ENCODE measurements at places on chromosomes 13 and 19.

- DNase-seq, result no peak
Observed at GRCh38 chr19:5321851-5322681, 18.5 kb downstream of the PTPRS start.

GRCh38 chr19:48174445-48175030, 4.1 kb downstream of the ZSWIM9 start:
- no peak for DNase-seq

- no peak for DNase-seq
Observed at GRCh38 chr13:52085421-52085820, 43.5 kb downstream of the NEK5 start.

GRCh38 chr13:46861959-46862358, 34.9 kb downstream of the HTR2A start:
- DNase-seq, result no peak

GRCh38 chr13:66402066-66402465, 828.1 kb downstream of the PCDH9 start:
- no peak for DNase-seq

GRCh38 chr13:26604784-26605545, 47.5 kb downstream of the WASF3 start:
- no peak for DNase-seq

DNA sequence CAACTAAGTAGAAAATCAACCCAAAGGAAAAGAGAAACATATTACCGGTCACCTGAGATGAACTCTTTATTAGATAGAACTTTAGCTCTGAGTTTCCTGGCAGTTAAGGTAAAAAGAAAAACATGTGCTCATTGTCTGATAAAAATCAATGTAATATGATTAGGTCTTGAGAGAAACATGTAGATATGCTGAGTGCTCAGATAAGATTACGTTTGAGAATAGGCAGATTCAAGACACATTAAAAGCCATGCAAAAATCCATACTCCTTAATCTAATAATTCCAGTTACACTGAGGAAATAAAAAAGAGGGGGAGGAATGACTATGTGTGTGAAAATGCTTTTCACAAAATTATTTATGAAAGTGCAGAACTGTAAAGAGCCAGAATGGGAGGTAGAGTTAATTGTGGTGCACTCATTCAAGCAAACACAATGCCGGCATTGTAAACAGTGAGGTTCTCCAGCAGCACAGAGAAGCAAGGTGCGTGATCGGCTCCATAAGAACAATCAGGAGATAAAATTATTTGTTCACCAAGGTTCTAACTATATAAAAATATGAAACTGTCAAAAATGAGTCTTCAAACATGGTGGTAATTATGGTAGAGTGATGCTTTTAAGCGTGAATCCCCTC, 88.8 kb downstream of the MBNL2 start:
- DNase-seq, result no peak

DNA sequence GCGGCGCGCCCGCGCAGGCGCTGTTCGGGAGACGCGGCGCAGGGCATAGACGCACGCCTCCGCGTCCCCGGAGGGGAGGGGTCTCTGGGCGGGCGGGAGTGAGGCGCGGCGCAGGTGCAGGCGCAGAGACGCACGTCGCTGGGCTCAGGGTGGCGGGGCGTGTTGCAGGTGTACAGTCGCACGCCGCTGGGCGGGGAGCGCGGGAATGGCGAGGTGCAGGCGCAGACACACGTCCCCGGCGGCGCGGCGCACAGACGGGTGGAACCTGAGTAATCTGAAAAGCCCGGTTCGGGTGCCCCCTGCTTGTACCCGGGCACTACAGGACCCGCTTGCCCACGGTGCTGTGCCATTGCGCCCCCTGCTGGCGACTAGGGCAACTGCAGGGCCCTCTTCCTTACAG, 44.7 kb downstream of the PLPP2 start:
- no peak for DNase-seq

DNA sequence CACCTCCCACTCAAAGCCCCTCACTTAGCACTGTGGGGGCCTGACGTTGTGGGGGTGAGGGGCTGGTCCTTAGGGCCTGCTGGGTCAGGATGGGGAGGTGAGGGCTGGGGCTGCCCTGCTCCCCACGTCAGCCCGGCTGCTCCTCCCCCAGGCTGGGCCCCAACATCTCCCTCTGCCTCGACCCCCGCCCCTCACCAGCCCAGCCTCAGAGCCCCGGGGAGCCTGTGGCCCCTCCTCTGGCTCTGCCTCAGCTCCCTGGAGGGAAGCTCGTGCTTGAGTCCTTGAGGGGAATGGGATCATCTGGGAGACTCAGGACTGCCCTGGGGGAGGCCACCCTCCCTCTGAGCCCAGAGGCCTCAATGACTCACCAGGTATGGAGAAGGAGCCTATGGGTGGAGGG, 6.8 kb downstream of the LILRA4 start:
- DNase-seq, result no peak

DNA sequence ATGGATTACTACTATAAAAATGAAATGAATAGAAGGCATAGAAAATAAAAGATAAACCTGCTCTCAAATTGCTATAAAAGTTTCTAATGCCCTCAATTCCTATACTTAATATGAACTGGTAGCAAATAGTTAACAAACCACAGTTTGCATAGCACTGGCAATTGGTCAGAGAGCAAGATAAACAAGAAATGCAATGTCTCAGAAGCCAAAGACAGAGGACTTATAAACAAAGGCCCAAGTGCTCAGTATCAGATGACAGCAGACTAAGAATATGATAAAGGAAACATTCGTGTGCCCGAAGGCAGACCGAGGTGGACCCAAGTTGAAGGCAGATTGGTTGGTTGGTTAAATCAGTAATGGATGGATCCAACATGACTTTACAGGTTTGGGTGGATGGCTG, 50.6 kb downstream of the IPO5 start:
- DNase-seq, result no peak

- DNase-seq, result no peak
Observed at GRCh38 chr19:311813-312261, 20.6 kb upstream of the PLPP2 start.

DNA sequence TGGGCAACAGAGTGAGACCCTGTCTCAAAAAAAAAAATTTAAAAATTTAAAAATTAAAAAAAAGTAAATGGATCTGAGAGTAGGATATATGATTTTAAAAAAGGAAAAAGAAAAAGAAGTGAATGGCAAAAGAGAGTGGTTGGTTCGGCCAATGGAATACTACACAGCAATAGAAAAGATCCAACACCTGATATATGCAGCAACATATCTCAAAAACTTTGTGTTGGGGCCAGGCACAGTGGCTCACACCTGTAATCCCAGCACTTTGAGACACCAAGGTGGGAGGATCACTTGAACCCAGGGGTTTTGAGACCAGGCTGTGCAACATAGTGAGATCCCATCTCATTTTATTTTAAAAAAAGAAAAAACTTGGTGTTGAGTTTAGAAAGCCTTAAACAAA, 1.4 kb upstream of the LYPD3 start:
- DNase-seq, result no peak

Data from central memory CD4-positive, alpha-beta T cell (primary cell).